ENCODE measurements at places on chromosomes 6 and 20. TPM values are rescaled to one million over a fixed set of nuclear protein-coding genes. Genes with fewer than 3 reads are reported as not detected.

- DNase-seq = no peak
These were observed at the start of gene DEFB116 for GRCh38 chr20:31308535-31309162. TSS of gene DEFB116 (minus strand) at chr20:31308585. CDS start at chr20:31308585, 0 bp downstream.

GRCh38 chr20:59456342-59457279, 147.7 kb upstream of the PHACTR3 start:
- DNase-seq = no peak

- DNase-seq = peak; percentile 9
These were observed 727.5 kb downstream of the TBC1D32 start for GRCh38 chr6:120606743-120607142.

- DNase-seq = no peak
These were observed 32.1 kb downstream of the TP53INP2 start for GRCh38 chr20:34736106-34736735.

- DNase-seq = no peak
These were observed 78.4 kb downstream of the GMPR start for GRCh38 chr6:16316741-16317251.

- DNase-seq = no peak
These were observed 63.8 kb downstream of the UBR2 start for GRCh38 chr6:42627674-42628073.

TBXT gene
- total RNA-seq = not detected
